ENCODE measurements at places on chromosomes 3 and 15.

- no peak for DNase-seq
Measured at GRCh38 chr3:197545571-197545970, 10.2 kb downstream of the BDH1 start.

- no peak for DNase-seq
Measured at GRCh38 chr15:39228889-39229288, 352.0 kb upstream of the THBS1 start.

DNA sequence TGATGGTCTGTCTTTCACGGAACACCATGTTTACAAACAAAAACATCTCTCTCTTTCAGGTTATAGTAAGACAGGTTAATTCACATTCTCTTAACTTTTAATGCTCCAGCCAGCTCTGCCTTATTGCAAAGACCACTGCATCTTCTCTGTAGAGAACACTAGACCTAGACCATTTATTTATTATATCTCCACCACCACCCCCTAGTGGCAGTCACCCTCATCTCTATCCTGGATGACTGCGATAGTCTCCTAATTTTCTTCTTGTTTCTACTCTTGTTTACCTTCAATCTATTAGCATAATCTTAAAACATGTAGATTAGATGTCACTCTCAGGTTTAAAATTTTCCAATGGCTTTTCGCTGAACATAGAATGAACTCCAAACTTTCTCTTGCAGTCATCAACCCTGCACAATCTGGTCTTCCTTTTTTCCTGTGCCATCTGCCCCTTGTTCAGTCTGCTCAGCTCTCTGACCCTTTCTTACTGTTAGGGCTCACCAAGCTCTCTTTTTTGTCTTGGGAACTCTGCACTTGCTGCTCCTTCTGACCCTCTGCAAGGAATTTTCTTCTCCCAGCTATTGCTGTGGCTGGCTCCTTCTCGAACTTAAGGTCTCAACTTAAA is 155.6 kb downstream of the SQOR start:
- DNase-seq: peak; percentile 49

DNA sequence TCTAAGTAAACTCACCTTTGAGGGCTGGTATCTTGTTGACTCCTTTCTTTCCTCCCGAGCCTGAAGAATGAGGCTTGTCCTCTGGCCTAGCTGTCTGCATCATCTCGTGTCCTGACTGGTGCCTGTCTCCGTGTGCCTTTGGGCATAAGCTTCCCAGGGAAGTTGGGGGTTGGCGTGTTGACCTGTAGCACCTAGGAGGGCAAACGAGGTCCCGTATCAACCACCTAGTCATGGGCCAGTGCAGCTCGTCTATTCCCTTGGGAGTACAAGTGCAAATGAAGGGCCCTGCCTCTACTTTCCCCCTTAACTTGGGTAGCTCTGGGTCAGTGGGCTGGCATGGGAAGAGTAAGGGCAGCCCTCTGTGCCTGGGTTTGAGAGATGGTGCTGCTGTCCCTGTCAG is 8.7 kb downstream of the TEX264 start:
- DNase-seq: no peak

GRCh38 chr3:122003112-122003511 is 18.9 kb downstream of the ILDR1 start:
- no peak for DNase-seq

DNA sequence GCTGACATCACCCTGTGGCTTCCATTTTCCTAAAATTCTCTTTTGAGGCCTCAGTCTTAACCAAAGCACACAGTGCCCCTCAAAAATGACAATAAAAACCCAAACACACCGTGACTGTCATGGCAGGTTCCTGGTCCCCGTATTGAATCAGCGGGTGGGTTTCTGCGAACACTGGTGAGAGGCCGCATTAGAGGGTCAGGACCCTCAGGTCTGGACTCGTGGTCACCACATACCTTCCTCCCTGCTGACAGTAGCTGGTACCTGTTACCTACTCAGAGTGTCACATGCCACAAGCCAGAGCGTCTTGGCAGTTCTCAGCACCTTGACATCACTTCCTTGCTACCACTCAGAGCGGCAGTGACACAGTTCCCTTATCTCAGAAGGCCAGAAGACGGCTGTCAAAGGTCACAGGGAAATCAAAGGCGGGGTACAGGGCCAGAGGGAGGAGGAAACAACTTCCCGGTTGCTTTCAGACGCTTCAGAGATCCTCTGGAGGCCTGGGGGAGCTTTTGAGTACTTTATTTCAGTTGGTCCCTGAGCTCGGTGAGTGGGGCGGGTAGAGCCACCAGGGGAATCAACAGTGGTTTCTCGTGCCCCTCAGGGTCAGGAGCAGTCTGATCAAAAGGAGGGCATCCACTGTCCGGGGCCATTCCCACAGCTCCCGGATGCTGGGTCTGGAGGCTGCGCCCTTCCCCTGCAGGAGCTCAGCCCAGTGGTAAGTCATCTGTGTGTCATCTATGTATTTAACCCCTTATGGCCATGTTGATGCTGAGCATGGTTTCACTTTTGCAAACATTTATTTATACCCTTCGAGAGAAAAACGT is at the start of the genes CCR5AS and CCRL2:
Gene CCR5AS (minus strand): TSS at position 279 of the 824 bp plus-strand sequence.
Gene CCRL2 (plus strand): TSS at position 472 of the 824 bp plus-strand sequence. CDS start 821 bp downstream, outside the sequence.
- peak; percentile 65 for DNase-seq

DNA sequence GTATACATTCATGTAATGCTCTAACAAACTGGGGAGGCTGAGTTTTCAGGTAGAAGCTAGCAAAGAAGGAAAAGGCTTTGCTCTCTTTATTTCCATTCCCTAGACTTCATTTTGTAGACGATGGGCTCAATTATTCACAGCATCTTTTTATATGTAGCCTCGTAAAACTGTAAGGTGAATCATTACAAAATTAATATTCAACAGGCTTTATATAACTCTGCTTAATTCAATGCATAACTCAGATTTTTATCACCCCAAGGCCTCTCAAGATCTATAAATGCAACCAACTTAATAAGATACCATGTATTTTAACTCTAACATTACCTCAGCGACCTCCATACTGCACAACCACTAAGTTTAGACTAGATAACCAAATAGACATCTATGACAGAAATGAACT is 63.0 kb upstream of the FRMD4B start:
- DNase-seq: no peak

DNA sequence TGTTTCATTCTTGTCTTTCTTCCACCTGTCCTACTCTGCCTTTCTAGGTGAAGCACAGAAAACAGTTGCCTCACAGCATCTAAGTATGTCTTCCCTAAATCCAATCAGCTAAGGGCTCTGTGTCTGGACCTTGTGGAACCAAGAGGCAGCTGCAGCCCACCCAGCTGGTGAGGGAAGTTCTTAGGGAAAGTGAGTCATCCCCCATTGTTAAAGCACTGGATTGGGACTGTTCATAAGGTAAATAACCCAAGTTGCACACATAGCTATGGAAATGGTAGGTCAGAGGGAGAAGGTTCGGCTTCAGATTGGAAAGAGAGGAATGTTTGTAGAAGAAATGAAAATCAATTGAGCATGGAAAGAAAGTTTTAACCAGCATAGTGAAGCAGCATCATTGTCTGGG is 18.0 kb upstream of the ARNT2 start:
- DNase-seq: no peak

GRCh38 chr3:188949996-188950395 is 221.8 kb upstream of the TPRG1 start:
- DNase-seq: no peak

GRCh38 chr3:196412704-196413103 is 19.5 kb downstream of the UBXN7 start:
- no peak for DNase-seq

DNA sequence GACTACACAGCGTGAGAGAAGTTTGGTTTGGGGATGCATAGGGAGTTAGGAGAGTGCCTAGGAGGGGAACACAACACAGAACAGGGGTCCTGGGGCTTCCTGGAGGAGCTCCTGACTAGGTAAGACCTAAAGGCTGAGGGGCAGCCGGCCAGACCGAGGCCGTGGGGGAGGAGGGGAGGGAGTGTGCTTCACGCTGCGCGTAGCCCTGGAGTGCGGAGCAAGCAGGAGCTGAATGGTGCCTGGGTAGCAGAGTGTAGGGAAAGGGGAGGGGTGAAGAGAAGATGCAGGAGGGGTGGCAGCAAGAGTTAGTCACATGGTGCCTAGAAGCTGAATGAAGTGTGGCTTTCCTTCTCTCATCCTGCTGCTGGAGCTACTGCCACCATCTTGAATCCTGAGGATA is 32.4 kb upstream of the HHATL start:
- DNase-seq: no peak

GRCh38 chr3:141828890-141829289 is 47.6 kb upstream of the ATP1B3 start:
- DNase-seq: no peak

GRCh38 chr15:42056934-42057798 is 36.3 kb upstream of the PLA2G4E start:
- peak; percentile 83 for DNase-seq

DNA sequence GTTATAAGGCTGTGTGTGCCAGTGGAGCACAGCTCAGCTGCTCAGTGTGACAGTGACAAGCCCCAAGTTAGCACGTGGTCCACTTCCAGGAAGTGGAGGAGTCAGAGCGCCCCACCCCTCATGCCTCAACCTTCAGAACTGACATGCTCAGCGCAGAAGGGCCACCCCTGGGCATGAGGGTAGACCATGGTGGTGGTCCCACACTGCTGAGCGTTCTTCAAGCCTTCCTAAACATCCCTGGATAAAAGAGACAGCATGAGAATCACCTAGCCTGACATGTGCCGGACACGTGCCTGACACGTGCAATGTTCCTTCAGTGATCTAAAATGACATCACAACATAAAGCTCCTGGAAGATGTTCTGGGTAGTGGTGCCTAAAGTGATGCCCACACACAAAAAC is 16.8 kb downstream of the ATP10A start:
- peak; percentile 81 for DNase-seq

DNA sequence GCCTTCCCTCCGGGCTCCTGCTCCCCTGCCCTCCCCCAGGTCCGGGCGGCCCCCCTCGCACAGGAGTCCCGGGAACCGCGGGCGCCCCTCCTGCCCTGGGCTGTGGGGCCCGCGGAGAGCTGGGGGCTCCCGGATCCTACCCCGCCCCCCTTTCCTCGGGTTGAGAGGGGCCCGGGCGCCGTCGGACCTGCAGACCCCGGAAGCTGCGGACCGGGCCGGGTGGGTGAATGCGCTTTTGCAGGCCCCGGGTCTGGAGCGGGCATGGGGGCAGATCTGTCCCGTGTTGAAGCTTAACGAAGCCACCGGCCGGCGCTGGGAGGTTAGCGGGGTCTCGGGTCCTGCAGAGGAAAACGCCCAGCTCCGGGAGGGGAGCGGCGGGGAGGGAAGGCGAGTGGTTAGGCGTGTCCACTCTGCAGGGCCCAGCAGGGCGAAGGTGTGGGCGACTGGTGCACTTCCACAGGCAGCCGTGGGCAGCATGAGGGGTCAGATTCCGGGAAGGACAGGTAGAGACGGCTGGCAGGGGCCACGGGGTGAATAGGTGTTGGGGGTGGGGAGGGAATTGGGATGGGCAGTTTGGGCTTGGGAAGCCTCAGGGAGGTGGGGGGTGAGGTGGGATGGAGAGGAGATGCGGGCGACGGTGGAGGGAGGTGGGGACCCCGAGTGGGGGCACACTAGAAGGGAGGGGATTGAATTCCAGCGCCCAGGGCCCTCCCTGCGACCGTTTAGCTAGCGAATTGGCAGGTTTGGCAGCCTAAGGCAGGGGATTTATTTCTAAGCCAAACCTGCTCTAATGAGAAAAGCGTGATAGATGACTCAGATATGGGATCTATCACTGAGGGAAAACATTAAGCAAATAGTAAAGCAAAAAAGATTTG is 635 bp downstream of the CD276 start:
- no peak for DNase-seq

- no peak for DNase-seq
Measured at GRCh38 chr3:15204005-15204404, 2.0 kb upstream of the CAPN7 start.

GRCh38 chr3:170751083-170751898 is 118.7 kb downstream of the RPL22L1 start:
- no peak for DNase-seq

DNA sequence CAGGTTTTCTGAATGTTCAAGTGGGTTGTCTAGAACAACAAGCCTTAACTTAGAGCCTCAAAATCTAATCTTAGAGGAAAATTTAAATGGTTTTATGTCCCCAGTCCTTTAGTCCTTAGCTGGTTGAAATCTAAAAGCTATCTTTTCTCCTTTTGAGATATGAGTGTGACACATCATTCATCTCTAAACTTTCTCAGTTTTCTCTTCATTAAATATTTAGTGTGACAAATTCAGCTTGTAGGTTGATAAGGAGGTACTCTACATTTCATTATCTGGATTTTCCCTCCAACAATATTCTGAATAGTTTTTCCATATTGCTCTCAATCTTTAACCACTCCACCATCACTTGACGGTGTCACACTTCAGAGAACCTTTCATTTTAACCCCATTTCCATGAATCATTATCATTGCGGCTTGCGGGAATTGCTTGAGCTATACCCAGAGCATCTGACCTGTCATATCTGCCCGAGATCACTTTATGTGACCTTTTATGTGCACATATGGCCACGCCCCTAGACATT is 16.1 kb upstream of the ATP8B4 start:
- peak; percentile 80 for DNase-seq

DNA sequence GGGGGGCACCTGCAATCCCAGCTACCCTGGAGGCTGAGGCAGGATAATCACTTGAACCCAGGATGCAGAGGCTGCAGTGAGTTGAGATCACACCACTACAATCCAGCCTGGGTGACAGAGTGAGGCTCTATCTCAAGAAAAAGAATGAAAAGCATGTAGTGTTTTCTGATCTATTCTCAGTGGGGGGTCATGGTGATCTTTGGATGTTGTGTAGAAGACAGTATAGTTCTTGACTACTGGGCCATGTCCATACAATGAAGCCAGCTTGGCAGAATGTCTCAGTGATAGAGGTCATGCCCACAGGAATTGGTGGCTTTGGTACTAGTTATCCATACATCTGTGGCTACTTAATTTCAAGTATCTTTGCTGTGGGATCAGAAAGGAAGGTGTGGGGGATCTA is 26.8 kb upstream of the NANOGP8 start:
- no peak for DNase-seq

DNA sequence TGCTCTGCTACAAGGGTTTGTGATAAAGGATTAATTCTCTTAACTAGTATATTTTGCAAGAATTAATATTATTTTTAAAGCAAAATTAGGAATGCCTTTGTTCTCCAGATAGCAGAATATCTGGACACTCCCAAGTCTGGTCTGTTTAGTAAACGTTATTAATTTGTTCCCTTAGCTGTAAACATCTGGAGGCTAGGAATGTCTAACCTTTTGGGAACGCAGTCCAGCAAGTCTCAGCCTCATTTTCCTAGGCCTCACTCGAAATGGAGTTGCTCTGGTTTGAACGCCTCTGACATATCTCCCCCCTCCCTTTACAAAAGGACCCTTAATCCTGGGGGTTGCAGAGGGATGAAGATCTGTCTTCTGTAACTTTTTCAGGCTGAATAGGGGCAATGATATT is 59.3 kb upstream of the WNT7A start:
- DNase-seq: no peak

- no peak for DNase-seq
Measured at GRCh38 chr3:123039178-123039577, 11.6 kb upstream of the SEMA5B start.

GRCh38 chr3:134459562-134459961 is 26.2 kb downstream of the ANAPC13 start:
- no peak for DNase-seq
